ENCODE measurements at places on chromosomes 11 and 22. TPM values are rescaled to one million over a fixed set of nuclear protein-coding genes. Genes with fewer than 3 reads are reported as not detected.

BCL2L13 gene
- total RNA-seq = 56.6 TPM

DGAT2 gene
- total RNA-seq = 338 TPM

KCNJ11 gene
- 5.1 TPM for total RNA-seq

- no peak for DNase-seq
- H3K4me1 ChIP-seq = no peaks in the 10 kb centered on the region
- H3K36me3 ChIP-seq = no peaks in the 10 kb centered on the region
- no peak overlapping the region for H3K4me3 ChIP-seq
Observed at GRCh38 chr11:70490723-70491558, 92.6 kb downstream of the CTTN start.

DNA sequence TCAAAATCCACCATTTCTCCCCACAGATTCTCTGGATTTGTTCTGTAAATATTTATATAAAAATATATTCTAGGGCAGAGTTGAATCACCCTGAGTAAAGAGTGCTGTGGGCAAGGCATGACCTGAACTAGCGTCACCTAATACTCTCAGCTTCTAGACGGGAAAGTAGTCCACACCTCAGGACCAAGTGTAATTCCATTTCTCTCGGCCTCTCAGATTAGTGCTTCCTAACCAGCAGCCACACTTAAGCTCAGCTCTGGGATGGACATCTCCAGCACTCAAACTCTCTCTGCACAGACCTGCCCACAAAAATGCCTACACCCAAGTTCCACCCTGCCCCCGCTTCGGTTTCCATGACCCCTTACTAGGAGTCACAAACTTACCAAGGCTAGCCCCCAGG is 5.3 kb downstream of the SPTBN2 start:
- DNase-seq = no peak
- no peaks in the 10 kb centered on the region for H3K36me3 ChIP-seq
- no peak overlapping the region for H3K4me3 ChIP-seq
- H3K4me1 ChIP-seq = peaks cover 42% of the 10 kb centered on the region
- H3K27ac ChIP-seq = no peak overlapping the region

DNA sequence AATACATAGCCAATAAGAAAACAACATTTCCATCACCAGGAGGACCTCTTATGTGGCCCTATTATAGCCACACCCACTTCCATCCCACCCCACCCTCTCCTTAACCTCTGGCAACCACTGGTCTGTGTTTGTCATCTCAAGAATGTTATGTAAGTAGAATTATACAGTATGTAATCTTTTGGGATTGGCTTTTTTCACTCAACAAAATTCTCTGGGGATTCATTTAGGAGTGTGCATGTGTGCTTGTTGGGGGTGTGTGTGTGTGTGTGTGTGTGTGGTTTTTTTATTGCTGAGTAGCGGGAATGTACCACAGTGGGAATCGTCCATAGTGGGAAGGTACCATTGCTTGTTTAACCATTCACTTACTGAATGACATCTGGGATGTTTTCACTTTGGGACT is 5.2 kb downstream of the KCNJ5 start:
- no peaks in the 10 kb centered on the region for H3K36me3 ChIP-seq
- H3K4me3 ChIP-seq = no peak overlapping the region
- H3K4me1 ChIP-seq = peaks cover 21% of the 10 kb centered on the region
- no peak overlapping the region for H3K27ac ChIP-seq
- DNase-seq = no peak

DNA sequence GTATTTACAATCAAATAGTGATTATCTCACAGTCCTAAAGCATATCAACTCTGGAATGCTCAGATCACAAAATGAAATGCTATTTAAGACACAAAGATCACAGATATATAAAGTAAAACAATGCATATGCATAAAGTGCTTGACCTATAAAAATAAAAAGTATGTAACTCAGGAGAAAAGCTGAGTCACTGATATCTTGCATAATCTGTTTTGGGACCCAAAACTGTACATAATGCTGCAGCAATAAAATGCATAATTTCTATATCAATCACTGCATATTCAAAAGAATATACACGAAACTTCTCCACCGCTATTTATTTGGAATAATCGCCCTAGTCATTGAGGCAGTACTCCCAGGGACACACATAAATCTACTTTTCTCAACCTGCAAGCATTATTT is 34.9 kb upstream of the GRIA4 start:
- no peaks in the 10 kb centered on the region for H3K4me1 ChIP-seq
- DNase-seq = no peak
- H3K4me3 ChIP-seq = no peak overlapping the region
- no peaks in the 10 kb centered on the region for H3K27me3 ChIP-seq

DNA sequence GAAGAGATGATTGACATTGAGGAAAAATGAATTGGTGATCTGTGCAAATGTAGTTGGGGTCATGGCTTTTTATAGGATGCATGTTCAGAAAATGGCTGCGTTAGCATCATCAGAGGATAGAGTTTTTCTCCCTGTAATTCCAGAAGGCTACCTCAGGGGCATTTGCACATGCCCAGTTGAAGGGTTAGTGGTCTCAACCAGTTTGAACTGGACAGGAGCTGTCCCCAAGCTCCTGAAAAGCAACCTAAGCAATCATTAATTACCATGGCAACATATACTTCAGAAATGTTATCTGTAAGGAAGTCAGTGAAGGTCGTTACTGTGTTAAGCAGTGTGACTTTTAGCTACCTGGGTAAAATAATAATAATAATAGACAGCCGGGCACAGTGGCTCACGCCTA is 29.3 kb downstream of the TUG1 start:
- no peaks in the 10 kb centered on the region for H3K36me3 ChIP-seq
- no peaks in the 10 kb centered on the region for H3K4me1 ChIP-seq

DNA sequence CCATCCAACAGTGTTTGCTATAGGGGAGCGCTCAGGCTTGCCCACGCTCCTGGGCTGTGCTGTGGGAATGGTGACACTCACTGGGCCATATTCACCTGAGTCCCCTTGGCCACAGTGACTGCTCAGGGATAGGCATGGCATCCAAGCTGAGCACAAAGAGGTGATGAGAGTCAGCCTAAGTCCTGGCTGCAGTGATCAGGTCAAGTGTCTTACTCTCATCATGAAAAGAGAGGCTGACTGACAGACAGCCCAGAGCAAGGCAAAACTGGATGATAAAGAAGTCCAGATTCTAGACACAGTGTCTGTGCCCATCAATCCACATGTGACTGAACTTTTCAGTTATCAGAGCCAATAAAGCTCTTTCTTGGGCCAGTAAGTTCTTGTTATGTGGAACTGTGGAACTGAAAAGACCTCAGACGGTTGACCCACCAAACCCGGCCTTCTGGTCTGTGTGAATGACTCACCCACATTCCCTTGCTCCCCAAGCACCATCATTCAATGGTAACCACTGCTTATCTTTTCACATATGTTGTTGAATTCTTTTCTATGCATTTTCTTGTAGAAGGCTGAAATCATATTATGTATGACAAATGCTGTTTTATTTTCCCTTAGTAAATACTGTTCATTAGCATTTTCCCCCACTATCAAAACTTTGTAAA is 43.2 kb upstream of the YPEL1 start:
- H3K4me3 ChIP-seq = no peak overlapping the region
- no peaks in the 10 kb centered on the region for H3K27me3 ChIP-seq
- peaks cover 2% of the 10 kb centered on the region for H3K4me1 ChIP-seq
- no peak overlapping the region for H3K27ac ChIP-seq
- DNase-seq = peak; percentile 35

GRCh38 chr11:47572715-47573255 is 6.0 kb downstream of the KBTBD4 start:
- H3K4me3 ChIP-seq = no peak overlapping the region
- peak; percentile 50 for DNase-seq
- H3K36me3 ChIP-seq = peaks cover 41% of the 10 kb centered on the region
- peaks cover 31% of the 10 kb centered on the region for H3K4me1 ChIP-seq
- H3K27me3 ChIP-seq = no peaks in the 10 kb centered on the region
- no peak overlapping the region for H3K27ac ChIP-seq

Measured in suprapubic skin (tissue), 4 donors.